ENCODE measurements at places on chromosomes 11 and 22. TPM values are rescaled to one million over a fixed set of nuclear protein-coding genes. Genes with fewer than 3 reads are reported as not detected.

DNA sequence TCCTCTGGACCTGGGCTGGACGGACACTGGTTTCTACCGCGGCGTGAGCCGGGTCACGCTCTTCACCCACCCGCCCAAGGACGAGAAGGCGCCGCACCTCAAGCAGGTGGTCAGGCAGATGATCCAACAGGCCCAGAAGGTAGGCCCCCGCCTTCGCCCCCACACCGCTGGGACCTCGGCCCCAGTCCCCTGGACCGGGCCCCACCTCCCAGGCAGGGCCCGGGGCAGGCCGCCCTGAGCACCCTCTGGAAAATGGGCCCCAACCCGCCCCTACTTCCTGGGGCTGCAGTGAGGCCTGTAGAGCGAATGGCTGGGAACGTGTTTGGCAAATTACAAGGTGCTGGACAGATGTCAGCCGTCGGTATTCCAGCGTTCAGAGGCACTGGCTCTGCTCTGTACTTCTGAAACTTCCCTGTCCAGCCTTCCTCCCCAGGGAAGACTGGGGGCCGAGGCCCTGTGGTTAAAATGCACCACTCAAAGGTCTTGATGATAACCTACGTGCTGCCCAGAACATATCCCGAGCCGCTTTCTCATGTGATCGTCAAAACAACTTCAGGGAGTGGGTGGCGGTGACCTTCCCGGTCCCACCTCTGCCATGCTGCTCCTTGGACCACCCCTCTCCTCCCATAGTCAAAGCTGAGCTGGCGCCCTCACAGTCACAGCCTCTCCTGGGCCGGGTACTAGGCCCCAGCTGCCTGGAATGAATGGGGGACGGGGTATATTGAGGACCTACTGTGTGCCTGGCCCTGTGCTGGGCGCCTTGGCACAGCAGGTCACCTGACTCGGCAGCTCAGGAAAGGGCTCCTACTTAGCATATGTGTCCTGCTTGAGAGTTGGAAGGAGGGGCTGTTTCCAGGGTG lies 869 bp downstream of the FAM83F start:
- no peak for DNase-seq
- peaks cover 59% of the 10 kb centered on the region for H3K4me1 ChIP-seq
- H3K4me3 ChIP-seq = peak overlapping the region; percentile 72

DNA sequence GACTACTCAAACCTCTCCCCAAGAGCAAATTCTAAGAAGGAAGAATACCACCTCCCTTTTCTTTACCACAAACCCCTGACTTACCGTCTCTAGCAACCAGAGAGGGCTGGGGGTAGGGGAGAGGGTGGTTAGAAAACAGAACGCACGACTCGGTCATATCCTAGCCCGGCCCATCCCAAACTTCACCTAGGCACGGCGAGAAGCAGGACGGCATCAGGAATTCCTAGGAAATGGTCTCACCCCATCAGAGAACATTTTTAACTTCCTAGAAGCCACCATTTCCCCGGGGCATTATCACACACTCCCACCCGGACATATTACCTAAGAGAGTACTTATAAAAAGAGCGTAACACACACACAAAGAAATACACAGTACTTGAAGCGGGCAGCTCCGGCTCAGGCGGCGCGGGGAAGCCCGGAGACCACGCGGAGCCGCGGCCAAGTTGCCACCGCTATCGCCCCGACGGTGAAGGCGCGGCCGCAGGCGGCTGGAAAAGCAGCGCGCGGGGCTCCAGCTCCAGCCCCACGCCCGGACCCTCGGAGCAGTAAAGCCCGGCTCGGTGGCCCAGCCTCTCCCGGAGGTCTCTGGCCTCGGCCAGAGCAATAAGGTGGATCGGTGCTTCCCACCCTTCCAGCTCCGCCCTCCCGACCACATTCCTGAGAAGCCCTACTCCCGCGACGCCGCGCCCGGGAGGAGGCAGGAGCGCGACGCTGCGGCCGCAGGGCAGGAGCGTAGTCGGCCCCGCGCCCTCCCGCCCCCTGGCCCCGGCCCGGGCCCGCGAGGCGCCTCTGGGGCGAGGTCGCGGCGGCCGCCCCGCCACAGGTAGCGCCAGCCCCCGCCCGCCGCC lies 878 bp downstream of the RRAS2 start:
- peaks cover 17% of the 10 kb centered on the region for H3K4me1 ChIP-seq
- peak; percentile 60 for DNase-seq
- peaks cover 17% of the 10 kb centered on the region for H3K27me3 ChIP-seq
- peaks cover 1% of the 10 kb centered on the region for H3K36me3 ChIP-seq

GRCh38 chr11:122852074-122852795 lies 13.9 kb downstream of the CRTAM start:
- H3K36me3 ChIP-seq = no peaks in the 10 kb centered on the region
- peaks cover 4% of the 10 kb centered on the region for H3K4me1 ChIP-seq
- H3K27ac ChIP-seq = no peak overlapping the region
- no peak overlapping the region for H3K4me3 ChIP-seq
- no peak for DNase-seq

DNA sequence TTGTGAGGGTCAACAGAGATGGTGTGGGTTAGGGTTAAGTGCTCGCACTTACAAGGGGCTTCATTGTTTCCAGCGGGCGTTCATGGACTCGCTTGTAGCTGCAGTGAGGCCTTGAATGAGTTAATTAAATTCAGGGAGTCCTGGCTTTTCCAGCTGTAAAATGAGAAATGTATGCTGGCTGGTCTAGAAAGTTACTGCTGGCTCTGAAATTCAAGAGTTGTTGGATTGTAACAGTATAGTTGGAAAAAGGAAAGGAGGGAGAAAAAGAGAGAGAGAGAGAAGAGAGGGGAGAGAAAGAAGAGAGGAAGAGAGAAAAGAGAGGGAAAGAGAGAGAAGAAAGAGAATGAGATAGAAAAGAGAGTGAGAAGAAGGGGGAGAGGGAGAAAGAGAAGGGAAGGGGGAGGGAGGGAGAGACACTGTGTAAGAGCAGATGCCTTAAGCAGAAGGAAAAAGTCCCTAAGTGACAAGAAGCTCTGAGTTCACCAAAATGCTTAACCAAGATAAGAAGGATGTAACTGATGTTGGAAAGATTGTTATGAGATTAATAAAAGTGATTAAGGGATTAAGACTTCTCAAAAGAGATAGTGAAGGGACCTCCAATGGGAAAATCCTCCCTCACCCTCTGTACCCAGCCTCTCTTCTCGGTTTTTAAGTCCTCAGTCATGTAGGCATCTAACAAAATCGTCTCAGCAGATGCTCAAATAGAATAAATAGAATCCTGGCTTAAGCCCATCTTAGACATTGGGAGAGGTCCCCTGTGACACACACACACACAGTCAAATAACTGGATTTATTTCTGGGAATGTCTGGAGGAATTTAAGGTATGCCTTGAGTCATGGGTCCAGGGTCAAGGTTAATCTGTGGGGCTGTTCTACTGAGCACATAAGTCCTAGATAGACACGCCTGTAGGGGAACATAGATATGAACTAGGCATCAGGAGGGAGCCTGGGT lies 477.9 kb downstream of the MIAT start:
- H3K4me1 ChIP-seq = no peaks in the 10 kb centered on the region
- no peak for DNase-seq
- no peaks in the 10 kb centered on the region for H3K36me3 ChIP-seq
- H3K4me3 ChIP-seq = no peak overlapping the region
- H3K27me3 ChIP-seq = peaks cover 42% of the 10 kb centered on the region

DNA sequence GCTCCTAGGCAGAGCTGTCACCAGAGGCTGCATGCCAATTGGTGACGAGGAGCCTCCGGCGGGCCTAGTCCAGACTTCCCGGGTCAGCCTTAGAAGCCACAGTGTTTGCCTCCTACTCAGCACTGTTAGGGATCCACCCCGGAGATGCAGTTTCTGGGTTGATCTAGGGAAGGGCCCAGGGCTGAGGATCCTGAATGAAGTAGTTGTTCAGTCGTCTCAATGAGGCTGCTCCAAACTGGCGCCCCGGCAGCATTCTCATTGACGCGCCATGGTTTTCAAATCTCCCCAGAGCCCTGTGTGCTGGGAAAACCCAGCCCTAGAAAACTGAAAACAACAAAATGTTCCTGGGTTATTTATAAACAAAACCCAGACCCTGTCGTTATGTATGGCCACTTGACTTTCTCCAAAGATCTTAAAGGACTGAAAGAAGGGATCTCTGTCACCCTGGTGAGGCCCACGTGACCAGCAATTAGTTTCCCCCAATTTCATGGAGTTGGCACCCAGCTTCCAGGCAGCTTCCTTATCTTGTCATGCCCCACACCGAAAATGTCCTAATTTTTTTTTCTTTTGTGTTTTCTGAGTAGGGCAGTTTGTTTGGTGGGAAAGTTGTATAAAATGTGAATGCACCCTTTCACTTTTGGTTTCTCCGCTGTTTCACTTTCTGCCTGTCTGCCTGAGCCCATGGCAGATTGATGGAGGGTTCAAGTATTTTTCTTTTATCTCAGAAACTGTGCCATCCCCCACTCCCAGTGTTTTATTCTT lies 2.0 kb upstream of the EHD1 start:
- no peak for DNase-seq
- H3K27ac ChIP-seq = no peak overlapping the region
- peak overlapping the region; percentile 87 for H3K4me3 ChIP-seq

GRCh38 chr11:17394743-17395390 lies 6.4 kb upstream of the KCNJ11 start:
- no peak for DNase-seq
- H3K4me3 ChIP-seq = no peak overlapping the region
- peaks cover 28% of the 10 kb centered on the region for H3K27me3 ChIP-seq
- no peaks in the 10 kb centered on the region for H3K4me1 ChIP-seq

The ACRV1 gene
- 0.55 TPM for total RNA-seq

The CDC42EP2 gene
- 5.3 TPM for total RNA-seq

The IRAG1 gene
- total RNA-seq = 5.4 TPM

The CST6 gene
- total RNA-seq = not detected

- no peaks in the 10 kb centered on the region for H3K36me3 ChIP-seq
- H3K27ac ChIP-seq = no peak overlapping the region
- H3K4me1 ChIP-seq = peaks cover 11% of the 10 kb centered on the region
- no peak overlapping the region for H3K4me3 ChIP-seq
- no peak for DNase-seq
- H3K27me3 ChIP-seq = no peaks in the 10 kb centered on the region
These were observed 47.2 kb downstream of the LRRC32 start for GRCh38 chr11:76623171-76623883.

- H3K36me3 ChIP-seq = peaks cover 1% of the 10 kb centered on the region
- H3K4me3 ChIP-seq = no peak overlapping the region
- no peak overlapping the region for H3K27ac ChIP-seq
- H3K4me1 ChIP-seq = no peaks in the 10 kb centered on the region
These were observed 58.9 kb downstream of the GRAMD4 start for GRCh38 chr22:46678785-46679700.

The KDM4F gene
- total RNA-seq = not detected

The KCNJ1 gene
- not detected for total RNA-seq

DNA sequence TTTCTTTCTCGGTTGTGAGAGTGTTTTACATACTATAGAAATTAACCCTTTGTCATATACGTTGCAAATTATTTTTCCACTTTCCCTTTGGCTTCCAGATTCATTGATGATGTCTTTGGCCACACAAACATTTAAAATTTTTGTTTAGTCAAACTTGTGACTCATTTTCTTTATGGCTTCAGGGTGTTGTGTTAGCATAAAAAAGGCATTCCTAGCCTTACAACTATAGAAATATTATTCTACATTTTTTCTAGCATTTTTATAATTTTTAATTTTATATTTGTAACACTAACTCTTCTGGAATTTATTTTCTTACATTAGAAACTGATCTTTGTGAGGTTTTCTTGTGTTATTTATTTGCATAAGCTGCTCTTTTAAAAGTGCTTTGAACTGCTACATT lies 12.1 kb downstream of the GRIA4 start:
- H3K36me3 ChIP-seq = no peaks in the 10 kb centered on the region
- no peaks in the 10 kb centered on the region for H3K27me3 ChIP-seq
- no peak overlapping the region for H3K27ac ChIP-seq

- H3K36me3 ChIP-seq = no peaks in the 10 kb centered on the region
These were observed 9.1 kb upstream of the CLCF1 start for GRCh38 chr11:67382276-67383136.

DNA sequence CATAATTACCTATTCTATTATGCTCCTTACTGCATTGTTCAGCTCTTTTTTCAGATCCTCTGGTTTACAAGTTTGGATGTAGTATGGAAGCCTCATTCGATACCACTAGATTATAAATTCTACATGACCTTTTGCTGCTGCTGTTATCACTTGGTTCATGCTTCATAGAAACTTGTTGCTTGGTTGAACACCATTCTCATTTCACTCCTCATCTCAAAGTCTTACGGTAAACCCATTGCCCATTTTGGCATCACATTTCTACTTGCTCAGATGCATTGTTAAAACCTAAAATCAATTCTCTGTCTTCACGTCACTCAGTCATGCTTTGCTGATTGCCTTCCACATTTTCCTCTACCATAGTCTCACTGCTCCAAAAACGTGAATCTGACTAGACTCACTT lies 155.5 kb upstream of the DDI1 start:
- no peak overlapping the region for H3K4me3 ChIP-seq
- H3K4me1 ChIP-seq = no peaks in the 10 kb centered on the region
- no peak overlapping the region for H3K27ac ChIP-seq
- H3K27me3 ChIP-seq = no peaks in the 10 kb centered on the region

The PNPLA5 gene
- total RNA-seq = not detected

DNA sequence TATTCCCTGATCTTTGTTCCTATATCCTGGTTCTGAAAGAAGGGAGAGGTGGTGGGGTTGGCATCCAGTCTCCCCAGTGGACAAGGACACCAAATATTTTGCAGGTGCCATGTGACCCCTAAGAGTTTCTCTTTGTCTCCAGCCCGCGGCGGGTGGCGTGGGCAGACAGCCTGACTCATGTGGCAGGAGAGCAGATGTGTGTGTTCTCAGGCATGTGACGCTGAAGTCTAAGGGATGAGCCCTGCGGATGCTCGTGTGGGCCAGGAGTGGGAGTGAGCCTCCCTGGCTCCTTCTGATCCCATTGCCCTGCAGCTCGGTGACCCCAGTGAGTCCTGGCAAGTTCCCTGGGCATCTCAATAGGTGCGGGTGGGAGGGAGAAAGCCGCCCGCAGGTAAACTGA lies 94.8 kb upstream of the TBCEL start:
- no peak overlapping the region for H3K27ac ChIP-seq
- peaks cover 11% of the 10 kb centered on the region for H3K4me1 ChIP-seq
- no peak for DNase-seq
- H3K4me3 ChIP-seq = no peak overlapping the region

DNA sequence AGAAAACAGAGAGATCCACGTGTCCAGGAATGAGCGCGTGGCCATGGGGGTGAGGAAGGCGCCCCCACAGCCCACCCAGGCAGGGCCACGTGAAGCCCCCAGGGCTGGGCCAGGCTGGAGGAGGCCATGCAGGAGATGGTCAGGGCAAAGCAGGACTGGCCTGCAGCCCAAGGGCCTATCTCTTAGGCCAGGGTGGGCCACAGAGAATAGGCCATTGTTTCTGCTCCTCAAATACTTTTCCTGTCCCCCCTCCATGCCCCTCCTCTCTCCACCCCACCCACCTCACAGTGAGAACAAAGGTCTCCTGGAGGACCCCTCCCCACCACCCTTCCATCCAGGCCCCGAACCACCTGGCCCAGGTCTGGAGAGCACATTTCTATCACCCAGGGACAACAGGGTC lies 8.3 kb upstream of the CDC42EP1 start:
- H3K36me3 ChIP-seq = no peaks in the 10 kb centered on the region
- no peak overlapping the region for H3K4me3 ChIP-seq
- peak overlapping the region; percentile 79 for H3K27ac ChIP-seq
- peaks cover 36% of the 10 kb centered on the region for H3K4me1 ChIP-seq
- no peak for DNase-seq
- no peaks in the 10 kb centered on the region for H3K27me3 ChIP-seq
